NCI-H1092 treated with DMSO at 0.1 percent for 48 hours (cell line): ENCODE measurements at places on chromosomes 7 and 10.

DNA sequence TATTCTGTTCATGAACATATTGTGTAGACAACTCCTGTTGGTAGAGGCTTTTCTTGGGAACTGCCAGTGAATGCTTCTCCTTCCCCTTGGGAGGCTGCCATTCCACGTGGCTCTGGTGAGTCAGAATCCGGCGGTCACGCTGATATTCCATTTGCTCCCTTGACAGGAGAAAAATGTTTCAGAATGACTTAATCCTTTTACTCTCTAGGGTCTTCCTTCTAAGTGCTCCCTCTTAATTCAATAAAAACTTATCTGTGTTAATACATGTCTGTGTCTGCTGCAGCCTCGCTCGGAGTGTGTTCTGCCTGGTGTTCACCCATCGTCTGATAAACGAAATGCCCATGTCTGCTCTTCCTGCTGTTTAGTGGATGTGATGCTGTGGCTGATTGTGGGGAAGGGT is 278.6 kb downstream of the ARHGAP12 start:
- DNase-seq: no peak

DNA sequence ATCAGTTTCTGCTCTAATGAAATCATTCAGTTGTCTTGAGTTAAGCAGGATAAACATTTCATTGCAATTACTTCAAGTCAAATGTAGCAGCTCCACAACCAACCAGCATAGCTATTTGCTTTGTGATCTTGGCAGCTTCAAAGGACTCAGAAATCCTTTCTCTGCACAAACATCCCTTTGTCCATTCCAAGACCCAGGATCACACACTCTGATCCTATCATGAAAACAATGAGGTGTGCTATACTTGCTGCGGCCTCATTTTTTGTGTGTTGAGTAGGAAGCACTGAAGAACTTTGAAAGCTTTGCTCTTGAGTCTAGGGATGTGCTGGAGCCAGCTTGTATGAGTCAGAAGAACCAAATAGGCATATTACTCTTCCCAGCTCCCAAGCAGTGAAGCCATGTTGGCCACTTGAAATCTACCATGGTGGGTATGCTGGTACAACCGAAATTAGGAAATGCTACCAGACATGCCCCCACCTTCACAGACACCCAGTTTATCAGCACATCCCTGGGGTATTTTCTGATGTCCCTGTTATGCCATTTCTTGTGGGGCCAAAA is 199.4 kb upstream of the PRSS58 start:
- DNase-seq: no peak

GRCh38 chr7:2241580-2242540 is at the start of the genes MRM2 and NUDT1:
MRM2 (minus strand) TSS chr7:2242205; CDS start chr7:2242169, 36 bp downstream.
NUDT1 (plus strand) TSS chr7:2242226; CDS start chr7:2244575, 2,349 bp downstream.
- peak; percentile 86 for DNase-seq

GRCh38 chr10:69479240-69480067 is 28.2 kb downstream of the TSPAN15 start:
- peak; percentile 34 for DNase-seq

DNA sequence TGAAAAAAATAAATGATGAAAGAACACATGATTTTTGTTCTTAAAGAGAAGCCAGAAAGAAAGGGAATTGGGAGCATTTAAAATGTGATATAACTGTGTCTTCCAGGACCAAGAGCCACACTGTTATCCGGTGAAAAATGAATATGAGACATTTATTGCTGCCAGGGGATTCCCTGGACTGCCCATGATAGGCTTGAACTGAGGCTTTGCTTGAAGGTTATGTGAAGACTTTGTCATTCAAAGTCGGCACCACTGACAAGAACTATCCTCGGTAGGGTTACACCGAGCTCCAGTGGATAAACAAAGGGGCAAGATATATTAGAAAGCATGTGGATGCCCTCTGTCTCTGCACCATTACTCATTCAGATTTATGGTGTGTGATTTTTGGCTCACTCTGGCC is 125.4 kb upstream of the MINDY3 start:
- DNase-seq: no peak

GRCh38 chr10:59622320-59623132 is 87.1 kb downstream of the SLC16A9 start:
- DNase-seq: peak; percentile 37

GRCh38 chr7:79922894-79923293 is 211.7 kb upstream of the GNAI1 start:
- DNase-seq: no peak

DNA sequence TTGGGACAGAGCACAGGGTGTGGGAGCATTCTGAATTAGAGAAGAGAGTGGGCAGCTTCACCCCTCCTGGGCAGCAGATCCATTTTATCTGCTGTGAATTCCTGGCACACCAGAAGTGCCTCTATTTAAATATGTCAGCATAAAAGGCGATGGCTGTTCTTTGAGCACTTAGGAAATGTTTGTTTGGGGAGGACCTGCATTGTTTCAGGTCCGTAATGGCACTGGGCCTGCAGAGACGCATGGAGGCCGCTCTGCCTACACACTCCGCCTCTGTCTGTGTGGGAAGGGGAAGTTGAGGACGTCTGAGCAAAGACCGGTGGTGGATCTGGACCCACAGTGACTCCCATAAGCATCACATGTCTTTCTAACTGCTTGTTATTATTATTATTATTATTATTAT is 253.2 kb downstream of the CAMK1D start:
- peak; percentile 30 for DNase-seq

GRCh38 chr10:132477398-132478340 is 59.9 kb upstream of the INPP5A start:
- DNase-seq: no peak

- no peak for DNase-seq
Observed at GRCh38 chr7:111390000-111390399, 172.3 kb downstream of the IMMP2L start.

GRCh38 chr7:14000247-14000646 is 10.8 kb upstream of the ETV1 start:
- DNase-seq: no peak

DNA sequence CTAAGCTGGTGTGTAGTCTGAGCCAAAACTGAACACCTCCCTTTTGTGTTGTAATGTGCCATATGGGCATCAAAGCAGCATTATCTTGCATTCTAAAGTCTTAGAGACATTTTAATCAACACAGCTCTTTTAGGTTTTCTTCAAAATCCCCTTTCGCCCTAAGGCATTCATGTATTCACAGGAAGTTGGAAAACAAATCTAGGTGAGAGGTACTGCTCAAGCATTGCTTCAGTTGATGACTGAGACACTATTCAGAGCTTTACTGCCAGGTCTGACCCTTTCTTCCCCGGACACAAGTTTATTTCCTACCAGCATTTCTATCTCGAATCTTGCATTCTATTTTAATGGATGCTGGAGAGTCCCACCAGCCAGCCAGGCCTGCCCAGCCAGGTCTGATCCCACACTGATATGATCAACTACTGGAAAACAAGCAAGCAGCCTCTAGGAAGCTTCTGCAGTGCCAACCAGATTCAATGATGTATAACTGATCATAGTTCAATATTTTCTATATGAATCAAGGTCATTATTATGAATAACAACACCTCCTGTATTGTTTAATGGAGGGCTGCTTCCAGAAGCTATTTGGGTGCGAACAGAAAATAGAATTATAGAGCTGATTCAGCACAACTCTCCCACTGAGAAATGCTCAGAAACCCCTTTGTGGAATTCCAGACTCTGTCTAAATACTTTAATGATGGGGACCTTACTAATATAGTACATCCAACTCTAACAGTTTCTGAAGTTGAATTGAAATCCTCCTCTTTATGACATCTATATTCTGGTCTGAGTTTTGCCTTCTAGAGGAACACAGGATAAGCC is 4.0 kb upstream of the BRAF start:
- no peak for DNase-seq

DNA sequence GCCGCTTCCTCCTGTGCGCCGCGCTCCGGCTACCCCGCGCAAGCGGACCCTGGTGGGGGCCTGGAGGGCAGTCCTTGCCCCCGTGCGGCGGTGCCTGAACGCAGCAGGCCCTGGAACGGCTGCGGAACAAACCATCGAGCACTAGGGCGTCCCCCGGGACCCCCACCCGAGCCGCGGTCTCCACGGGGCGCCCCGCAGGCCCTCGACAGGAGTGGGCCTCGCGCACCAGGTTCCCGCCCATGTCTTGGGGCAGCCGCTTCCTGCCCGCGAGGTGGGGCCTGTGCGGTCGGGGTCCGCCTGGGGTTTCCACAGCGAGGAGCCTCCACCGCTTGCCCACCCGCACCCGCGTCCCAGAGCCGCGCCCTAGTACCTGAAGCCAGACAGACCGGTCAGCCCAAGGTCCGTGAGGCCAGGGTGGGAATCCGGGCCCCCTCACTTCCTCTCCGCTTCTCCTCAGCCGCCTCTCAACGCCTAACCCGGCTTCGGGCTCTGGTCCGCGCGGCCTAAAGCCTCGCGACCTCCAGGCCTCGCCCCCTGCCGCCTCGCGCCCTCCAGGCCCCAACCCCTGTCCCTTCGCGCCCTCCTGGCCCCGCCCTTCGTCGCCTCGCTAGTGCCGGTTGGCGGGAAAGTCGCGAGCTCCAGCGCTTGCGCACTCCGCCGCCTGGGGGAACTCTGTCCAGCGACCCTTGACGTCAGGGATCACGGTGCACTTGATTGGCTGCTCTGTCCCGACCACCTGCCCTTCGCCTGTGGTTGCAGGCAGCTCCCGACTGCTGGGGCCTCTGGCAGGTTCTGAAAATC is 7.0 kb upstream of the GBX1 start:
- DNase-seq: no peak

DNA sequence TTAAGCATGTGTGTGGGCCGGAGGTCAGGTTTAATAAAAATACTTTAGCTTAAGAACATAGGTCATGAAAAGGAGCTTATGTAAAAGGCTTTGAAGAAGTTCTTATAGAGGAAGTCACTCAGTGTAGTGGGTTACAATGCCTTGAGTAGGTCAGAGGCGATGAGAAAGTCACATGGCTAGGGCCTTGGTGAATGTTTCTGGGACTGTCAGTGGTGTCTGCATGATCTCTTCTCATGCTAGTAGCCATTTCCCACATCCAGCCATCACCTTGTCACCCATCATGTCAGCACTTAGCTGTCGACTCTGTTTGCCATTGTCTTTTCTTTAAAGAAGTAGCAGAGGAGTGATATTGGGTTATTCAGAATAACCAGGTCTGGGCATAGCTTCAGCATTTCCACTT is 236.6 kb downstream of the CDK14 start:
- no peak for DNase-seq

DNA sequence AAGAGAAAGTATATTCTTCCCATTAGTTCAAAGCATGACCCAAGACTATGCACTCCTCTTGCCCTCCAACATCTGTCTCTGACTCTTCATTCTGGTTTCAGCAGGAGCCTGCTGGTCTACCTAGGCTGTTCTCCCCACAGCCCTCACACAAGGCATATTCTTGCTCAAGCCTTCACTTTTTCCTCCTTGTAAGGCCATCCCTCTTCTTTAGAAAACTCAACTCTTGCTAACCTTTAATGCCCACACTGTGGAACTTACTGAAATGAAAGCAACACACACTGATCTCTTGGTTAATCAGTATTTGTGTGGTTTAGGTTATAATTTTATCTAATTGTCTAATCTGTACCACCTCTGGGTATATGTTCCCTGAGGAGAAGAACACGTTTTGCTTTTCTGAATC is 75.8 kb downstream of the PRKCQ start:
- DNase-seq: no peak

DNA sequence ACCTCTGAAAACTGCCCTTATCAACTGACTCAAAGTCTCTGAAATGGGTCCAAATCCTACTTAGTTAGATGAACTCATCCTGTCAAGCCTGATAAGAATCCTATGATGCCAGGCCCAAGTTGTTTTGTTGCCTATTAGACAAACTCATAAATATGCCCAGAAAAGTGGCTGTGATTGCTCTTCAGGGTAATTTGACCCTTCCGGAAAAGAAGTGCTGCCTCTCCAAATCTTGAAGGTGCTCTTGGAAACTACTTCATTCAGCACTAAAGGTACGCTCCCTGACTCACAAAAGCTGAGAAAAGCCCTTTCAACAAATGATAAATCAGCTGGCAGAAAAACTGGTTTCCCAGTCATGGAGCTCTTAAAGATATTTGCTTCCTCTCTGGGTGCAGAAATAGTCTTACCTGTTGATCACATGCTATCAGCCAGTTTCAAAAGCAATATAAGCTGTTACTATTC is 6.7 kb downstream of the IFIT5 start:
- DNase-seq: no peak

- DNase-seq: no peak
Observed at GRCh38 chr10:74111799-74112198, 38.8 kb downstream of the AP3M1 start.

- no peak for DNase-seq
Observed at GRCh38 chr7:82294382-82294784, 149.2 kb downstream of the CACNA2D1 start.

DNA sequence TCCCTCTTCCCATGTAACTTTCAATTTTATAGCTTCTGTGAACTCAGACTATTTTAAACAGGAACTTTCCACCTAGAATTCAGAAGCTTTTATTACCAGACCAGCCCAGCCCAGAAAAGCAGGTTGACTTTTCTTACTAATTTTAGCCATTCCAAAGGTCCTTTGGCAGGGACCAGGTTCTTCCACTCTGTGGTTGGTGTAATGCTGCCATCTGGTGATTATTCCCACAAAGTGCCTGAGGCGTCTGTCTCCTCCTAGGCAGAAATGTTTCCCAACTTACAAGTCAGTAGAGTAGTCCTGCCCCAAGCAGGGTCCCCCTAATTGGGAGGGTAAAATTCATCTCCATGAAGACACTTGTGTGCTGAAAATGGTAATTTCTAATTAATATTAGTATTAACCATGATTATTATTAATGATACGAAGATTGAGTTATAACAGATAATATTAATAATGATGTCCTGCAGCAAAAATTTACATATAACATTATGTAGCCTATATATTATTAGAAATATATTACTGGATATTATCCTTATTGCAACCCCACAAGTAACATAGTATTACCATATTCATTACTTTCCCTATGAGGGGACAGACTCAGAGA is 53.0 kb upstream of the PPP1R17 start:
- peak; percentile 36 for DNase-seq

DNA sequence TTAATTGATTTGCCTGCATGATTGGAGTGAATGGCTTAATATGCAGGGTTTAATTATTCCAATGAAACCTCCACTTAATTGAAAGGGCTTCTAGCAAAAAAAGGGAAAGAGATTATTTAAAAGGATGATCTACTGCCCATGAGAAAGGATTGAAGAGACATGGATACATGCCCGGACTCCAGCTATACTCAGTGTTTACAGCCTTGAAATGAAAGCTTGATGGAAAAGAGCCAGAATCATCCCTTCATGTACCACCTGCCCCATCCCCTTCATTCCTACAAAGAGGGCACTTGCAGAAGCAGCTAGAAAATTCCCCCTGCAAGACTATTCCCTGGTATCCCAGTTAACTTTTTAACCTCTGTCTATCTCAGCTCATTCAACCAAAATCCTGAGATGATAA is 78.4 kb downstream of the CARD11 start:
- DNase-seq: peak; percentile 8

- DNase-seq: no peak
Observed at GRCh38 chr7:1912593-1913465, 242.8 kb downstream of the ELFN1 start.

DNA sequence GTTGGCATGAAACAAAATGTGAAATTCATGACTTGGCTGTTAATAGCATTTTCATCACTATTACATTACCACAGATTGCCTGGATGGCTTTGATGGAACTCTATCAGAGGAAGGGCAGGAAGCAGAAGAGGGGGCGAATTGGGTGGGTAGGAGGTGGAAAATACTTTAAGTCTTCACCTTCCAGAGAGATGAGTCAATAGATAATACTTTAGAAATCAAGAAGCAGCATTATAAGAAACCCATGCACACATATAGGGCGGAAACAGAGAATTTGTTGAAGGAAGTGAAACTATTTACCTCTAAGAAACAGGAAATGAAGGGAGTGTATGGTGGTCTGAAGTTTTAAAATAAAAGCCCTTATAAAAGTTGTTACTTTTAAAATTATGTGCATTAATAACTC is 152.1 kb upstream of the TARP start:
- no peak for DNase-seq
